ENCODE measurements at places on chromosomes 1 and 21.

GRCh38 chr1:56788588-56788987, 30.6 kb downstream of the FYB2 start:
- no peak for DNase-seq

DNA sequence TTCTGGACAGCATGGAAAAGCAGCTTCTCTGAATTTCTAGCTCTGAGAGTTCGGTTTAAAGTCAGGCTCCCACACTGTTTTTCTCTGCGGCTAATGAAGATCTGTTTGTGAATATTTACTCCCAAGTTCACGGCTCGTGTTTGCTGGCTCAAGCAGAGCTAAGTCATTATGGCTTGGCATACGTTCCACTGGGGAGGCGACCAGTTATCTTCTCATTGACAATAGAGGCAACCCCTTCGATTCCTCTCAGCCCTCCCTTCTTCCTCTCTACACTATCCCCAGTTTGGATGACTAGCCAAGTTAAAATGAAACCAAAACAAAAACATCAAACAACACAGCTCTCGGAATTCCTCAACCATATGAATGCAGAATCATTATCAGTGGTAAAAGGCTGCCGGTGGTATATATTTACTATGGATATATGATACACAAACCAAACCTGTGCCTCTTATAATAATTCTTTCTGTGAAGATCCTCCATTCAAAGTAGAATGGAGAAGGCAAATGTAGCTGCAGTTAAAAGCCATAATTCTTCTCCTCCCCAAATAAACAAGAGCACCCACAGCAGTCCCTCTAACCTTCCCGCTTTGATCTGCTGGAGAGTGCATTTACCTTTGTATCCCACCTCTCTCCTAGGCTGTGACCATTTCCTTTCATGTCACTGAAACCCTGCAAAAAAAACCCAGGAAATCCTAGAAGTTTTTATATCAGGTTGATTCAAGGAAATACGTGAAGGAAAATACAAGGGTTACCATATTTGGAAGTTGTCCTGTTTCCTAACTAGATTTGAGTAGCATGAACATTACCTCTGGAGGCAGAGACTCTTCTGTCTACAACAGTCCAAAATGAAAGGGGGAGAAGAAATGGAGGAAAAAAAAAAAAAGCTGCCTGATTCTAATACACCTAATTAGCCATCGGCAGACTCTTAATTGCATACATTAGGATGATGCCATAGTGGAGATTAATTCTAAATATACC, 108.3 kb upstream of the USH2A start:
- no peak for DNase-seq

DNA sequence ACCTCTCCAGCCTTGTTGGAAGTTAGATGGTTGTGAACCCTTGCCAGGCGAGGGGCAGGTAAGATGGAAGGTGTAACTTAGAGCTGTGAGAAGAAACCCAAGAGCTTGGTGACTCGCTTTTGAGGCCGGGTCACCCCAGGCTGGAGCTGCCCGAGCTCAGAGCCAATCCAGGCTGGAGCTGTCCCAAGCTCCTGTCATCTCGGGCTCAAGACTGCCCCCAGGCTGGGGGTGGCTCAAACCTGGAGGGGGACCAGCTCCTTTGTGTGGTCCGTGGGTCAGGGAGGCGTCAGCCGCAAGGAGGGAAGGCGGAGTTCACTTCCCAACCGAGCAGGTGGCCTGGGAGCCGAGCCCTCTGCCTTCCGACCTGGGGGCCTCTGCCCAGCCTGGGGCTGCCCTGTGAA, 2.0 kb downstream of the HUNK start:
- DNase-seq = no peak

- no peak for DNase-seq
Observed at GRCh38 chr1:71698186-71698585, 584.2 kb downstream of the NEGR1 start.

- no peak for DNase-seq
Observed at GRCh38 chr21:37446552-37446951, 80.0 kb downstream of the DYRK1A start.

GRCh38 chr1:230737622-230738262, 9.4 kb upstream of the CAPN9 start:
- DNase-seq = no peak

DNA sequence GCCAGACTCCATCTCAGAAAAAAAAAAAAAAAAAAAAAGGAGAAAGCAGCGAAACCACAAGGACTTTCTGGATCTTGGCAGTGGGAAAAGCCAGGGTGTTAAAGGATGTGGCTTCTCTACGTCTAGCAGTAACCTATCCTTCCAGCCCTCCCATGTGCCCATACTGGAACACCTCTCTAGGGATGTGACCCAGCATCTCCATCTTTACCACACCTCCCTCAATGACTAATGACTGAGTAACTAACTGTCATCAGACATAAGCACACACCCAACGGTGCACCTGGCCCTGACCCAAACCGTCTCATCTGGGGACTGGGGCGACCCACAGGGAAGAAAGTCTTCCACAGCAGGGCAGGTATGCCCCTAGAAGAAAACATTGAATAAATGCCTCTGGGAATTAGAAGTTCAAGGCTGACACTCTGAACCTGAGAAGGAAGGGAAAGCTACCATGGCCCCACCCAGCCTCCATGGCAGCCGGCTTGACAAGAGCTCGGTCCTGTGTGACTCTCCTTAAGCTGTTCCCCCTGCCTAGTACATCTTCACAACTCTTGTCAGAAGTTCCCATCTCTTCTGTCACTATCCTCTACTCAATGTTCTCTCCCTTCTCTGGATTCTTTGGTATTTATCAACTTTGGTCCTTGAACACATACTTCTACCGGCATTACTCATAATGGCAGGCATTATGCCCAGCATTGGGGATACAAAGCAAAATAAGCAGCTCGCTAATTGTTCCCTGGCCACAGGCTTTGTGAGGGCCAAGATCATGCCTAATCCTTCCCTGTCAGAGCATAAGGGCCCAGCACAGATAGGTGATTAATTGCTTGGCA, 14.8 kb upstream of the PAQR6 start:
- DNase-seq = no peak

DNA sequence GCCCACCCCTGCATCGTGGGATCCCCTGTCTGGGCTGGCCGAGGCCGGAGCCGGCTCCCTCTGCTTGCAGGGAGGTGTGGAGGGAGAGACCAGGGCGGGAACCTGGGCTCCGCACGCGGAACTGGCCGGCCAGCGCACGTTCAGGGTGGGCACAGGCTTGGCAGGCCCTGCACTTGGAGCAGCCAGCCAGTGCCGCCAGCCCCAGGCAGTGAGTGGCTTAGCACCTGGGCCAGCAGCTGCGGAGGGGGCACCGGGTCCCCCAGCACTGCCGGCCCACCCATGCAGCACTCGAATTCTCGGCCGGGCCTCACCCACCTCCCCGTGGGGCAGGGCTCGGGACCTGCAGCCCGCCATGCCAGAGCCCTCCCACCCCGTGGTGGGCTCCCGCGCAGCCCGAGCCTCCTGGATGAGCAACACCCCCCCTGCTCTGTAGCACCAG, 422.6 kb downstream of the AMY1C start:
- no peak for DNase-seq

- no peak for DNase-seq
Observed at GRCh38 chr1:99369154-99369553, 104.9 kb downstream of the PLPPR4 start.

DNA sequence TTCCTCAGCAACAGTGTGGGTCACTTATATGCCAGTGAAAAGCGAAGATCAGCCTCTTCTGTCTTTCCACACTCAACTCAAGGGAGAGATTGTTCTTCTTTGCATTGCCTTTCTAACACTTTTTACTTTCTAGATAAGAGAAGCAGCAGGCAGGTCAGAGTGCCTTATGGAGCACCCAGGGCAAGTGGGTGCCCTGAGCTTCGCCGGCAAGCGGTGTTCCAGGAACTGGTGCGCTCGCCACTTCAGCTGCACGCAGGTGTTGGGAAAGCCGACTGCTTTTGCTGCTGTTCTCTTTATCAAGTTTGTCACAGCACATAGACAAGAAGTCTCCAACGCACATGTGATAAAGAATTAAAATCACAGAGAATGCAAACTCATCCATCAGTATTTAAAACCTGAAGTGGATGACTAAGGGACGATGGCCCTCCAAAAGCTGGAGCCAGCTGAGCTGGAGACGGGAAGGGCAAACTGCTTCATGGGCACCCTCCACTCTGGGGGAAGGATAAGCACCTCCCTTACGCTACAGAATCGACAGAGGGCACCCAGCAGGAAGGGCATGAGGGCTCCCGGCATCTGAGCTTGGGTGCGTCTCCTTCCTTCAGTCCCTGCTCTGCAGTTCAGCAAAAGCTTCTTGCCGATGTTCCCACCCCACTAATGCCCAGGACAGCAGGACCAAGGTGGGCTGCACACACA, 20.7 kb downstream of the UBE2G2 start:
- no peak for DNase-seq

DNA sequence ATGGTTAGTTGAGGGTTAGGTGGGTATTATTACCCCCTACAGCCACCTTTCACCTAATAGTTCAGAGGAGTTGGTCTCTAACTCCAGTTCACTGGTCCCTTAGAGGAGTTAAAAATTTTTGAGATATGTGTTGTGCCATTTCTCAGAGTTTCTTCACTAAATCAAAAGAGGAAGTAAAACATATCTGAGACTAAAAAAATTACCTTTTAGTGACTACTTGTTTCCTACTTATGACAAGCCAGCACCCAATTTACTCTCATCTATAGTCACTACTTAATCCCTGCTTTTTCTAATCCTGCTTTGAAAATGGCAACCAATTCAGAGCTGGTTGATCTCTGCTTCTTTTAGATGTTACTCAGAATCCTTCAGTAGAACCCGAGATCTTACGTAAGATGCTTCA, 1316.8 kb upstream of the B3GALT2 start:
- DNase-seq = no peak

DNA sequence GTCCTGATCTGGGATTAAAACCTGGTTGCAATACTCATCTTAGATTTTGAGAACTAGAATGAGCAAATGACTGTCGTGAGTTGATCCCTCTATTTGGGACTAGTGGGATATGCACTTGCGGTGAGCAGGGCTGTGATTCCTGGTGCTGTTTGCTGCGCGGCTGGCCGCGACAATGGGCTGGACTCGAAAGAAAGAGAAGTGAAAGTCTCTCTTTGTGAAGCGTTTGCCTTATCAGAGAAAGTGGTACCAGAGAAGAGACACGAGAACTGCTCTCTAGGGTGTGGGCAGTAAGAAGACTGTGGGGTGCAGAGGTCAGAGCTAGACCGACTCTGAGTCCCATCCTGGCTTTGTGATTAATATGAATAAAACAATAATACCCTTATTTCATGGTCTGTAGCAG, 8.6 kb downstream of the ST6GALNAC3 start:
- DNase-seq = no peak

DNA sequence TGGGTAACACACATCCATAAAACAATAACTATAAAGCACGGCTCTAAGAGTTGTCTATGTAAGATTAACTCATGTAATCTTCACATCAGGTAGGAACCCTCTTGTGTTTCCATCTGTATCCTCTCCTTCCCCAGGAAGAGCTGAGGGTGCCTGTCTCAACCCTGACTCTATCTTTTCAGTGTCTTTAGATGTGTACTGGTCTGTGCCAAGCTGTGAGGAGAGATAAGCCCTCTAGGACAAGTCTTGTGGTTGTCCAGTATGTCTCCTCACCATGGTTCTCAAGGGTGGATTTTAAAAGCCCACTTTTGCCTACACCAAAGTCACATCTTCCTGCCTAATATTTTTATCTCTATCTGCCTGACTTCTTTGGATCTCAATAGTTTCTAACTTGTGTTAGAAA, 300.1 kb downstream of the KCNT2 start:
- no peak for DNase-seq

DNA sequence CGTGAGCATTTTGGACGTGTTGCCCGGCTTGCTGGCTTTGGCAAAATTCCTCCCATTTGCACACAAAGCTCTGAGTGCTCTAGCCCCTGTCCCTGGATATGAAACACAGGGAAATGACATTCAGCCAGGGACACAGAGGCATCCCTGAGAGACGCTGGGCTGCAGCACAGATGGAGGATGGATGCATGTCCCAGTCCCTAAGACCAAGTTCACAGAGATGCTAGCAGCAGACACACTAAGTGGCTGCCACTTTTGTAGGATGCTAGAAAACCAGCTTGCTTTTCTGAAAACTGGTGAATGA, 12.5 kb downstream of the ACTRT2 start:
- no peak for DNase-seq

DNA sequence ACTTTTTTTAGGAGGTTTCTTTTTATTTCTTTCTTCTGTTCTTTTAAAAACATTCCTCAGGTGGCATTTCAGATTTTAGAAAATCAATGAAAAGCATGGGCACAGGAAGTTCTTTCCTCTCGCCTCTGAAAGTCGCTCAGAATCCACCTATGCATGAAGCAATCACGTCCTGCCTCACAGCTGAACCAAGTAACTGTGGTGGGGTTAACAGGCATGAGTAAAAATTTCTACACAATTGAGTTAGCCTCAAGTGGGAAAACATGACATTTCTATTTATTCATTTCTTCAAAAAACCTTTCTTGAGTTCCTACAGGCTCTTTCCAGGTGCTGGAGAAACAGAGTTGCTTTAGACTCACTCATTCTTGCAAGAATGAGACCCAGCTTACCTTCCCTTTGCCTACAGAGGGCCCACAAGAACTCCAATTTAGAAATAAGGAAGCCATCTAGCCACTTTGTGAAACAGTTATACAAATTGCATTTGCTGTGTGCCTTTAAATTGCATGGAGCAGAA, 508.9 kb upstream of the PKN2 start:
- DNase-seq = no peak

- no peak for DNase-seq
Observed at GRCh38 chr1:2530513-2531361, 674 bp upstream of the HES5 start.
